ENCODE measurements at places on chromosomes 3 and 15. TPM values are rescaled to one million over a fixed set of nuclear protein-coding genes. Genes with fewer than 3 reads are reported as not detected.

DNA sequence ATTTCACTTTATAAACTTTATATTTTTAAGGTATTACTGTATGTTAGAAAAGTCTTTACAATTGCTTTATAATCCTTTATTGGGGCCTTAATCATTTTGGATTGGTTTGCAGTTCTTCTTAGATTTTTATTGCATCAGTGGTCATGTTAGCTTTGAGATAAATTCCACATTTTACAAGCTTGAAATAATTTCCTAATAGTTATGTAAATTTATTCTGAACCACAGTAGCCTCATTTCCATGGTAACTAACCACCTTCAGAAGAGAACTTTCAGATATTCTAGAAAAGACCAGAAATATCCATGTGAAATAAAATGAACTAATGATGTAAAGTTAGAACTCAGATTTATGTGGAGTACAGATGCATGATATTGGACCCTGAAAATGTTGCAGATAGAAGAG is 94.2 kb downstream of the NEO1 start:
- no peak for DNase-seq

DNA sequence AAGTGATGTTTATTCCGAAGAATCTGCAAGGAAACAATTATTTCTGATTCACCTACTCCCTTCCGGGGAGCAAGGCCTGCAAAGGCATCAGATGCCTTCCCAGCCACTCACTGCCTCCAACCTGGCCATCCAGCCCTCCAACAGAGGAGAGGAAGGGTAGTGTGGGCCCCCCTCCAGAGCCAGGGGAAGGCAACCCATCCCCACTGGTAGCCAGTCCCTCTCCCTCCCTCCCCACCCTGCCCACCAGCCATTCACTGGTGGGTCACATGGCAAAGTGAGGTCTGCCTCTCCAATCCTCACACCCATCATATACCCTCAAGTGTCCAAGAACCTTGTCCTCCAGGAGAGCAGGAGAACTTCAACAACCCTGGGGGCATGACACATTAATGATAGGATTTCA is 2.4 kb upstream of the VIPR1 start:
- DNase-seq, result no peak

Gene MYO5A
- total RNA-seq, result 32.4 TPM

DNA sequence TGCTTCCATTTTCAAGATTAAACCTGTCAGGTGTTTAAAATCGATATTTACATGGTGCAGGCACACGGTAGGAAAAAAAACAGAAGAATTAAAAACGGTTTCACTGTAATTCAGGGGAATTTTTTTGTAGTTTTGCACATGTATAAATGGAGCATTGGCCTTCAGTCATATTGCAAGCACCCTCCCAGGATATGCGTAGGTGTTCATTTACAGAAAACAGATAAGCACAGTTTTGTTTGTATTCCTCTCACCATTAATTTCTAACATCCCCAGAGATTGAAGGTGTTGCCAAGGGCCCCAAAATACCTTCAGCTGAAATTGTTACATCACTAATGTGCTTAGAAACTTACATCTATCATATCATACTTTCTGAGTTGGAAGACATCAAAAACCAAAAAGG is 427.1 kb upstream of the NR2F2 start:
- no peak for DNase-seq

DNA sequence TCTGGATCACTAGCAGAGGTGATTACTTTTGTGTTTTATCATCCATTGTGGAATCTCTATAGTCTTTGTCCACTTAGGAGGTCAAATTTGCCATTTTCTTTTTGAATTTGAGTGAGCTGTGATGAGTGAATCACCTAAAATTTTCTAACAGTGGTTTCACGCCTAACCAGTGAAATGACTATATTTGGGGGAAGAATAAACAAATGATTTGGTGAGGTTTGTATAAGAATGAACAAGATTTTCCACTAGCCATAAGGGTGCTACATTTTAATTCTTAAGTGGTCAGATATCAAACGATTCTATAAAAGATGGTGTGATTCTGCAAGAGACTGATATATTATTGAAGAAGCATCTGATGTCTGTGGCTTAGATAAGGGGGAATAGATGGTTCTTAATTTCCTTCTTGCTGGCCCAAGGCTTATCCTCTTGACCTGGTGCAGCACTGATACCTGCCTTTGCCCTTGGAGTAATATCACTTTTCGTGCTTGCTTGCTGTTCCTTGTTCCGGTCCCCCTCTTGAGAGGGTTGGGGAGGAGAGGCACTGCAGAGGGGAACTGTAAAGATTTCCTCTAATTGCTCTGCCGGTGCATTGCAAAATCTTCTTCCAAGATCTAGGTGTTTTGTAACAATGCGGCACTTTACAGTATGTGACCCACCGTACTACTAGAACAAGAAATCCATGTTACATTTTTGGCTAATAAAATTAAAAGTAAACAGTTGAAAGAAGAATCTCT is 14.5 kb downstream of the C3orf20 start:
- DNase-seq, result no peak

Gene CYP1A2
- total RNA-seq, result not detected

GRCh38 chr15:66622591-66623022 is 56.8 kb upstream of the LCTL start:
- no peak for DNase-seq

All from activated CD4-positive, alpha-beta memory T cell treated with anti-CD3 and anti-CD28 coated beads for 36 hours (primary cell).